ENCODE measurements at places on chromosomes 12 and 14.

GRCh38 chr12:104809706-104810385 lies 148.2 kb downstream of the SLC41A2 start:
- DNase-seq: no peak

DNA sequence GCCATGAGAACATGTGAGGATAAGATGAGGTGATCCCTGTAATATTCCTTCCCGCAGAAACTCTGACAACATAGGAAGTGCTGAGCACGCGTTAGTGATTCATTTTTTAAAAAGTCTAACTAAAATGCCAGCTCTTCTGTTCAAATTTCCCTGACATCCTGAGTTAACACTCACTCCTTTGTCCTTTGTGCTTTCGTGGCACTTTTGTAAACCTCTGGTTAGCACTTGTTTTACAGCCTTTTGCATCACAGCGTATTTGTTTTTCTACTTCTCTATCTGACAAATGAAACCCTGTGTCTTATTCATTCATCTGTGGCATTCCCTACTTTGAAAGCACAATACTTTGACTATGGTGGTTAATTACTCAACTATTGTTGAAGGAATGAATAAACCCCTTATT lies 313.6 kb downstream of the NUAK1 start:
- DNase-seq: no peak

DNA sequence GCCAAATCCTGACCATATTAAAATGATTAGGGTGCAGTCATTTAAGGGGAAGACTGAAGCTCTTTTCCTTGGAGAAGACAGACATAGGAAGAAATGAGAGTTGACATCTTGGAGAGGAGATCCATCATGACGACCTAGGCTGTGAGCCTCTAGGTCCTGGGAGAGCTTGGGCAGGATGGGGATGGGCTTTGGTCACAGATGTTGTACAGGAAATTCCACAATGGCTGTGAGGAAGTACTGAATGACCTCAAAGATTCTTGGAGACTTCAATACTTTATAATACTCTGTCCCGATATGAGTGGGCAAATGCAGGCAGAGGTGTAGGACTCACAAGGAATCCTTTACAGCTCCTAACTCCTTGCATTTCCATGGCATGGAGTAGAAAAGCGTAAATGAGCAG lies 204.9 kb upstream of the FRMD6 start:
- no peak for DNase-seq

DNA sequence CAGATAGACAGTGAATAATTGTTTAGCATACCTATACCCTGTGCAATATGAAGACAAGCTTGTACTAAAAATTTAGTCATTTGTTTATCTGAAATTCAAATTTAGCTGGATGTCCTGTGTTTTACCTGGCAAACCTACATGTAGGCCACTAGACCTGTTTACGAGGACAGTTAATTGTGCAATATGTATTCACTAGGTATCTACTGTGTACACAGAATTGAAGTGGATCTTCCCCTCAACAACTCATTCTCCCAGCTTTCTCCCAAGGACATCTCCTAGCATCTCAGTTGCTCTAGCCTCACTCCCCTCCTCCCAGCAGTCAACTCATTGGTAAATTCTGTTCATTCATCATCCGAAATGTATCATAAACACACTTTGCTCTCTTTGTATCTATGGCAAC lies 25.3 kb downstream of the AK7 start:
- DNase-seq: no peak

DNA sequence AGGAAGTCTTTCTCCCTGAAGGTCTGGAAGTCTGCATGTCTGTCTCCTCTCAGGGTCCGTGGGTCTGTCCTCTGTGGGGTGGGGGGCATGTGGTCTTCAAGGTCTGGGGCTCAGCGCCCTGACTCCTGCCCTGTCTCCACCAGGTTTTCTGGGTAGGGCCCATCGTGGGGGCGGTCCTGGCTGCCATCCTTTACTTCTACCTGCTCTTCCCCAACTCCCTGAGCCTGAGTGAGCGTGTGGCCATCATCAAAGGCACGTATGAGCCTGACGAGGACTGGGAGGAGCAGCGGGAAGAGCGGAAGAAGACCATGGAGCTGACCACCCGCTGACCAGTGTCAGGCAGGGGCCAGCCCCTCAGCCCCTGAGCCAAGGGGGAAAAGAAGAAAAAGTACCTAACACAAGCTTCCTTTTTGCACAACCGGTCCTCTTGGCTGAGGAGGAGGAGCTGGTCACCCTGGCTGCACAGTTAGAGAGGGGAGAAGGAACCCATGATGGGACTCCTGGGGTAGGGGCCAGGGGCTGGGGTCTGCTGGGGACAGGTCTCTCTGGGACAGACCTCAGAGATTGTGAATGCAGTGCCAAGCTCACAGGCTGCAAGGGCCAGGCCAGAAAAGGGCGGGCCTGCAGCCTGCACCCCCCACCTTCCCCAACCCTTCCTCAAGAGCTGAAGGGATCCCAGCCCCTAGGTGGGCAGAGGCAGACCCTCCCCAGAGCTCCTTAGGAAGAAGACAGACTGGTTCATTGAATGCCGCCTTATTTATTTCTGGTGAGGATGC lies 3.4 kb downstream of the AQP5 start:
- DNase-seq: no peak

- DNase-seq: peak; percentile 2
Measured at GRCh38 chr12:53862831-53863230, 75.8 kb upstream of the HOXC13 start.

- no peak for DNase-seq
Measured at GRCh38 chr12:110201995-110202394, 77.8 kb downstream of the IFT81 start.

DNA sequence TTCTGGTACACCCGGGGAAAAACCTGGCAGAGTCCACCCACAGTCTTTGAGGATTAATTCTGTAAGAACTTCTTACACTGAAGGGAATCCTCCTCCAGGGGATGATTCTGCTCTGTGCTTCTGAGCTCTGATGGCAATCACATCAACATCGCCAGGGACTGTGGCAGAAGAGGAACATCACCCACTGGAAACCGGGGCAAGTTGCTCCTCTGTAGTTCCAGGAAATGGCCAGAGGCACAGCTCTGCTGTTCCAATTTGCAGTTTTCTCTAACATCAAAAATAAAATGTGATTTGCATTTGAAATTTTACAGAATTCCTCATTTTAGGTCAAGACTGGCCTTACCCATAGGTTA lies 207.6 kb downstream of the DAD1 start:
- no peak for DNase-seq

DNA sequence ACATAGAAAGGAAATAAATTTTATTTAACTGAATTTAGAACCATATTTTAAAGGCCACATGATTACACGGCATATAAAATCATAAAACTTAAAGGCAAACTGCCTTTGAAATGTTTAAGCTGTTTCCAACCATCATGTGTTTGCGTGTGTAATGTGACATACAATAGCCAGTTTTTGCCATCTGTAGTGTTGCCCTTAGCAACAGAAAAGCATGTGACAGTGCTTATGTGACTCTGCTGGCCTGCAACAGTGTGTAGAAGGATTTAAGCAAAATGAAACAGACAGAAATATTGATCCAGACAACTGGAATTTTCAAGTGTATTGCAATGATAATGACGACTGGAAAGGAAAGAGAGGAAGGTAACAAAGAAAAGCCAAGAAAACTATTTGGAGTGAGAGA lies 49.5 kb downstream of the TSPAN19 start:
- DNase-seq: no peak

DNA sequence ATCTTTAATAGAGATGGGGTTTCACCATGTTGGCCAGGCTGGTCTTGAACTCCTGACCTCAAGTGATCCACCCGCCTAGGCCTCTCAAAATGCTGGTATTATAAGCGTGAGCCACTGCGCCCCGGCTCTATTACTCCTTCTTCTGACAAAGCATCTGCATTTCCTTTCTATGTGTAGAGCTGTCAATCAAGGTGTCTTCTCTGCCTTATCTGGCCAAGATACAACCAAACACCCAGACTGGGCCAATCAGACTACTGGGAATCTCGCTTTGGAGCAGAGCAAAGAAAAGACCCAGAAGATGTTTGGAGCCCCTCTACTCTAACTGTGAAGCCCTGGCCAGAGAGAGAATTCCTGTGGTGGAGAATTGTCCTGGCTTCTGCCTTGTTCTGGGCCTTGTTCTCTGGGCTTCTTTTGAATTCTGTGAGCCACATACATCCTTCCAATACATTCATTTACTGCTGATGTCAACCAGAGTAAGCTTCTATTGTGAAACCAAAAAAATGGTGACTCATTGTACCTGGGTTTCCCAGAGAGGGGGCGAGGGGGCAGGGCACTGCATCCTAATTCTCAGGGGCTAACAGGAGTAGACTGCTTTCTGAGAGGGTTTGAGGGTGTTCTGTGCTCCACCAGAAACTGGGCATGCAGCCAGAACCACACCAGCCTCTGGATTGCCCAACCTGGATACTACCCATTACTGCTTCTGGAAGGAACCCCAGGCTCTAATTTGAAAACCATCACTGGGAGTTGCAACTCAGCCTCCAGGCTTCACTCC lies 18.8 kb upstream of the FLVCR2 start:
- DNase-seq: peak; percentile 85

DNA sequence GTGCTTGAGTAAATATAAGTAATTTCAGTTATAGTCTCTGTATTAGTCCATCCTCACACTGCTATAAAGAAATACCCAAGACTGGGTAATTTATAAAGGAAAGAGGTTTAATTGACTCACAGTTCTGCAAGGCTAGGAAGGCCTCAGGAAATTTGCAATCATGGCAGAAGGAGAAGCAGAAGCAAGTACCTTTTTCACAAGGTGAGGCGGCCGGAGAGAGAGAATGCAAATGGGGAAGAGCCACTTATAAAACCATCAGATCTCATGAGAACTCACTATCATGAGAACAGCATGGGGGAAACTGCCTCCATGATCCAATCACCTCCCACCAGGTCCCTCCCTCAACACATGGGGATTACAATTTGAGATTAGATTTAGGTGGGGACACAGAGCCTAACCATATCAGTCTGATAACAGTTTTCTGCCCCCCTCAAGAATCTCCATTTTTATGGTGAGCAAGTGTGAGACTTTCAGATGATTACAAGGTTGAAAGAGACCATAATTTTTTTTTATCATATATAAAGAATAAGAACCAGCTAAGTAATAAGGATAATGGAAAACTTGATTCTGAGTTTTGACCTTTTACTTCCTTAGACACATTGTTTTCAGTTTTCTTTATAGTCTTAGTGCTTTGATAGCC lies 35.6 kb downstream of the LEMD3 start:
- no peak for DNase-seq

DNA sequence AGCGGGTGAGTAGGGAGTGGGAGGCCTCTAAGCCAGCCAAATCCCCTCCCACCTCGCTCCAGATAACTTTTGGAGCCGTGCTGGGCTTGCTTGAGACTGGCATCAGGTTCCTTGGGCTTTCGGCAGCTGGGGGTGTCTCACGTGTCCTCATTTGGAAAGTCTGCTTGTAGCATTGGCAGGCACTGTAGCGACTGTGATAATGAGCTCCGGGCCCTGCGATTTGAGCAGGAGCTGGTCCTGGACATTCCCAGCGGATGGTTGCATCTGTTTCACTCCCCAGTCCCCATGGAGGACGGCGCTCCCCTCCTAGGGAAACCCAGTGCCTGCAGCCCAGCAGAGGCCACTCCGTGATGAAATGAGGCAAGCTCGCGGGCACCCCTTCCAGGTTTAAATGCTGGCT lies 49.4 kb downstream of the DGLUCY start:
- no peak for DNase-seq

- DNase-seq: no peak
Measured at GRCh38 chr12:120388691-120389481, 19.9 kb upstream of the MSI1 start.

DNA sequence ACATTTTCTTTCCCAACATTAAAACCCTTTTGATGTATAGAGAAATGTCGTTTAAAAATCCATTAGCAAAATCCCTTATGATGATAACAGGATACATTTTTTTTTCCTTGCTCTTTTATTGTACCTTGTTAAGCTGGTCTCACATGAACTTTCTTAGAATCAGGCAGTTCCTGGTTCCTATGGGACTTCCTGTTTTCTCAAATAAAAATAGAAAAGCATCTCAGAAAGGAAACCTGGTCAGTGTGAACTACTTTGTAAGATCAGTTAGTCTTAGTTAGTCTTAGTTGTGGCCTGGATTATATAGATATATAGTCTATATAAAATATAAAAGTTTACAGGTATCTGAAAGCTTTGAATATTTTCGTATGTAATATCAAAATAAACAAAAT lies 40.3 kb downstream of the LEMD3 start:
- peak; percentile 16 for DNase-seq

DNA sequence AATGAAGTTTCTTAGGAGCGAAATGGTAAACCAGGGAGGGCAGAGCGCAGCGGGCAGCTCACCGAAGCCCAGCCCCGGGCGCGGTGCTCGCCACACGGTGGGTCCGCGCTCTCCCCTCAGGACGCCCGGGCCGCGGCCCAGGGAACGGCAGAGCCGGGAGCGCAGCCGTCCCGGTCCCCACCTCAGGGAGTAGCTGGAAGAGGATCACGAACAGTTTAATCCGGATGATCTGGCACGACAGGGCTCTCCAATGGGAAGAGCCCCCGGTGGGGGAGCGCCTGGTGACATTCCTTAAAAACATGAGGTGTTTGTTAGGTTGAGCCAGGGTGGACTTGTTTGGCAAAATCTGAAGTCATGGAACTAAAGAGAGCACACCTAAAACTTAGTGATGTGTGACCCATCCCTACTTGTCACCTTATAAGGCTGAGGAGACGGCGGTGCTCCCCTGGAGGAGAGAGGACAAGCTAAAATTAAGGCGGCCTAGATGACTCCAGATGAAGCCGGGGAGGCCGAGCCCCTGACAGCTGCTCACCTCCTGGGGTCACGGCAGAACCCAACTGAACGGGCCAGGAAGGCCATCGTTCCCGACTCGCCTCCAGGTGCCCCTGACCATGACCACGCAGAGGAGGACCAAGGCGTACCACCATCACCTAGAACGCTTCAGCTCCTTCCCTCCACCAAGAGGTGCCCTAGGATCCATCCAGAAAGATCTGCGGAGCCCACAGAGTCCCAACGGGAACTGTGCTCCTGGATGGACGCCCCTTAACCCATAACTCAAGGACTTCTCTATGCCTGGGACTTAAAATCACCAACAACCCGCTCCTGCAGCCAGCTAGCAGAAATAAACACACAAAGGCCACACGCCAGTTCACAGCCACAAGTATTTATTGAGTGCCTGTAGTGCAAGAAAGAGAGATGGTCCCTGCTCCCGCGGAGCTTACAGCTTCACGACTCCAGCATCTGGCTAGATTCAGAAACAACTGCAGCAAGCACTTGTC lies 866 bp upstream of the PITPNM2 start:
- DNase-seq: no peak

Measured in fibroblast of pulmonary artery (primary cell).